Right ventricle myocardium inferior (tissue), 1 donor: ENCODE measurements at places on chromosomes 1 and 21. TPM values are rescaled to one million over a fixed set of nuclear protein-coding genes. Genes with fewer than 3 reads are reported as not detected.

- DNase-seq = no peak
Observed at GRCh38 chr1:97680470-97680869, 240.4 kb downstream of the DPYD start.

DNA sequence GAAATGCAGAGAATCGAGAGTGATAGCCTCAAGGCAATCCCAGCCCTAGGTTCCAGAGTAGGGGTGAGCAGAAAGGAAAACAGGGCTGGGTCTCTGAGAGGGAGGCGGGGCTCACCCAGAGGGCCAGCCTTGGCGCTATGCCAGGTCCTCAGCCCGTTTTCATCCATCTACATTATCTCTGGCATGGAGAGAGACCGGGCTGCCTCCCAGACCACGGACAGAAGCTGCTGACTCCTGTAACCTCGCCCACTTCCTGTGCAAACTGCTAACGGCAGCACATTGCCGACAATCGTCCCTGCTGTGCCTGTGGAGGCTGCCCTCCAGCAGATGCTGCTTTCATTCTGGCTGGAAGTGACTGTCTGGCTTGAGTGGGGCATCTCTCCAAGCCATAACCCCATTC is 569.1 kb downstream of the NPHP4 start:
- DNase-seq = no peak

CHIA gene
- not detected for total RNA-seq

DNA sequence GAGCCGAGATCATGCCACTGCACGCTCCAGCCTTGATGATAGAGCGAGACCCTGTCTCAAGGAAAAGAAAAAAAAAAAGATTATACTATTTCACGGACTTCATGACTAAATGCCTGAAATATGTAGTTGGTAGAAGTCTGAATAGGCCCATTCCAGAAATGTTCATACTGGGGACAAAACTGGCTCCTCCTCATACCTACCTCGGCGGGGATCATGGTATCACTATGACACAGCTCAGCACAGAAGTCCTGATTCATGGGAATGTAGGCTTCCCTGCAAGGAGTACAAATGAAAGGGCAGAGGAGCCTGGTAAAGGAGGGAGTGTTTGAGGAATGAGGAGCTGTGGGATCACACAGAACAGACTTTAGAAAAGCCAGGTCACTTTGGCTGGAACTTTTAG is 5.0 kb downstream of the SPATA46 start:
- DNase-seq = no peak

CD1E gene
- not detected for total RNA-seq

PDZK1 gene
- 0.30 TPM for total RNA-seq

DNA sequence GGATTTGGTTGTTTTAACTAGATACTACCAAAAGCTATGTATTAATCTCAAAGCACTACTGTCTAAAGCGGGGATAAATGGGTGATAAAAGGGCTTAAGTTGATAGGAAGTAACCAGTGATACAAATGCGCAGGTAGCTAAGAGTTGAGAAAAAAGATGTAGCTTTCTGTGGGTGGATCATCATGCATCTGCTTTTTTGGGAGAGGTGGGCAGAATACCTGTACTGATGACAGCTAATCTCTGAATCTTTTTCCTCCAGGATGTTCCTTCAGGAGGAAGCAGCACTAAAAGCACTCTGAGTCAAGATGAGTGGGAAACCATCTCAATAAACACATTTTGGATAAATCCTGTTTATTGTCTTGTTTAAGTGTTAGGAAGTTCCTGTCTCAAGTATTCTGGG is 1.2 kb downstream of the RPS27 start:
- DNase-seq = no peak

GRCh38 chr21:14452727-14453241 is 69.8 kb upstream of the HSPA13 start:
- DNase-seq = no peak

KRTAP7-1 gene
- total RNA-seq = not detected

- no peak for DNase-seq
Observed at GRCh38 chr1:45518910-45519309, 2.8 kb downstream of the PRDX1 start.

DNA sequence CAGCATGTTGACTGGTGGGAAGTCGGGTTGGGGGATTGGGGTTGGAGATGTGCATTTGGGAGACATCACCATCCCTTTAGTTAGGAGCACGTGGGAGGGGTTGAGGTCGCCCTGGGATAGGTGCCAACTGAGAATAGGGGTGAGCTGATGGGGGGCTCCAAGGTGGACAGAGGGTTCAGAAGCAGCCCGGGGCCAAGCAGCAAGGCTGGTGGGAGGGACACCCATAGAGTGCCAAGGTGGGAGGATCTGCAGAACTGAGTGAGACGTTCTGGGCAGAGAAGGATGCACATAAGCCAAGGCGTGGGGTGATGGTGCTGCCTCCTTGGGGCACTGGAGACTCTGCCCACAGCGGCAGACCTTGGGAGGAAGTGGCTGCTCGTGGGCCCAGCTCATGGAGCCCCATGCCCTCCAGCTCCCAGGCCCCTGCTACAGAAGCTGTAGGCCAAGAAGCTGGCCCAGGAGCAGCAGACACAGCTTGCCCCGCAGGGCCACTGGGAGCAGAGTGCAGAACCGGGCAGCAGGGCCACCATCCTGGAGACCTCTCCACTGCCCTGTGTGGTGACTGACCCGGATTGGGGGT is 31.4 kb upstream of the PKP1 start:
- no peak for DNase-seq

- no peak for DNase-seq
Observed at GRCh38 chr1:153362187-153362775, 4.6 kb downstream of the S100A9 start.

- DNase-seq = peak; percentile 1
Observed at GRCh38 chr1:156666862-156667609, 10.2 kb downstream of the NES start.

FMO1 gene
- total RNA-seq = 0.35 TPM

MYOG gene
- total RNA-seq = not detected

DNA sequence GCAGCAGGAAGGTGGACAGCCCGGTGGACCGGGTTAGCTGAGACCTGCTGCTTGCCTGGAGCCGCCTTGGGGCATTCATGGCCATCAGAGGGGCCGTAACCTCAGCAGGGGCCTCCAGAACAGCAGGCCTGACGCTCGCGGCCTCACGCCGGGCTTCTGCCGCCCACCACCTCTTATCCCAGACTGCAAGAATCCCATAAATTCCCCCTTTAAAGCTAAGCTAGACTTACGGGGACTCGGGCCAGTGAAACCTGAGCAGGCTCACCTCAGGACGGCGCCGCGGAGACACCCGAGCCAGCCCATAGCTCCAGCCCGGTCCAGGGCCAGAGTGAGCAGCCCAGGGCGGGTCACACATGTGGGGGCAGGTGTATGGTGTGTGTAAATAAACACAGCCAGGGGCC is 132.3 kb downstream of the GLIS1 start:
- DNase-seq = no peak

ADAM30 gene
- not detected for total RNA-seq

DNA sequence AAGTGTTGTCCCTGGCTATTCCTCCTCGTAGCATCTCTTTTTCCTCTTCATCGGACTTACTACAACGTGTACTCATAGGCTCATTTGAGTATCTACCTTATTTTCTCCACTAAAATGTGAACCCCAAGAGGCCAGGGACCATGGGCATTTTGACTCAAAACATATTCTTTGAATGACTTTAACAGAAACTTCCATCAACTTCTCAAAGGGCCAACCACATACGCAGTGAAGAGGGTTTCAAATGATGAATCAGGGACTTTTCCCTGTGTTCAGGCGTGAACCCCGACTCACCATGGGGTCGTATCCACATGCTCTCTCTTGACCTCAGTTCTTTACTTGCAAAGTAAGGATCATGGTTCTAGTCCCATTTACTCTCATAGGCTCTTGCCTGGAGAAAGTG is 20.2 kb upstream of the GPR137B start:
- no peak for DNase-seq

GRCh38 chr1:67316918-67317317 is 9.2 kb downstream of the IL12RB2 start:
- no peak for DNase-seq

DNA sequence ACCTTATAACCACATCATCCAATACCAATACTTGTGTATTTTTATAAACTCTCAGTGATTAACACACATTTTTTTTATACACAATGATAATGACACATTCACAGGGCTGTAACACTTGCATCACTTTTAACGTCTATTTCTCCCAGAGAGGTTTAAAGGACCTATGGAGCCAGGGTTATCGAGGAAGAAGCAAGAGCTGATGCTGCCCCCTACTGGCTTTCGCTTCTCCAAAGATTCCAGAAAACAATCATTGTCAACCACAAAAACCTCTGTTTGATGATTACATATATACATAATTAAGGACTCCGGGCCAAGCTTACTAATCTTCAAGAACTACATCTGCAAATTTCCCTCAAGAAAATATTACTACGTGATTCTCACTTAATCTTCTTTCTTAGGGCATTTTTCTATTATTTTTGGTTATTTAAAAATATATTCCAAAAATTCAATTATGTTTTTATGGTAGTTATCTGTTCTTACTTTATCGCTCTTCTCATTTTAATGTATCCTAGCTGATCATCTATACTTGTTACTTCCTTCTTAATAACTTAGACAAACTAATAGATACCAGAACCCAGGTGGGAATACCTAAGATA is 214.5 kb downstream of the VAV3 start:
- DNase-seq = no peak

DNA sequence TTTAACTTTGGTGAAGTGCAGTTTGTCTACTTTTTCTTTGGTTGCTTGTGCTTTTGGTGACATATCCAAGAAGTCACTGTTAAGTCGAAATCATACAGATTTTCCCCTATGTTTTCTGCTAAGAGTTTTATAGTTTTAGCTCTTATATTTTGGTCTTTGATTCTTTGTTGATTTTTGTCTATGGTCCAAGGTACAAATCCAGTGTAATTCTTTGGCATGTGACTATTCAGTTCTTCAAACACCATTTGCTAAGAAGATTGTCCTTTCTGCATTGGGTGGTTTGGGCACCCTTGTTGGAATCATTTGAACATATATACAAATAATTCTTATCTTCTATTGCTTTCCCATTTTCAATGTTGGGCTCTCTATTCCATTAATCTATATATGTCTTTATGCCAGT is 16.2 kb downstream of the HIPK1 start:
- no peak for DNase-seq

TSPAN1 gene
- 1.1 TPM for total RNA-seq

GRCh38 chr1:199834711-199835110 is 192.8 kb upstream of the NR5A2 start:
- DNase-seq = no peak

GRCh38 chr1:193593147-193593885 is 406.9 kb upstream of the B3GALT2 start:
- no peak for DNase-seq

DNA sequence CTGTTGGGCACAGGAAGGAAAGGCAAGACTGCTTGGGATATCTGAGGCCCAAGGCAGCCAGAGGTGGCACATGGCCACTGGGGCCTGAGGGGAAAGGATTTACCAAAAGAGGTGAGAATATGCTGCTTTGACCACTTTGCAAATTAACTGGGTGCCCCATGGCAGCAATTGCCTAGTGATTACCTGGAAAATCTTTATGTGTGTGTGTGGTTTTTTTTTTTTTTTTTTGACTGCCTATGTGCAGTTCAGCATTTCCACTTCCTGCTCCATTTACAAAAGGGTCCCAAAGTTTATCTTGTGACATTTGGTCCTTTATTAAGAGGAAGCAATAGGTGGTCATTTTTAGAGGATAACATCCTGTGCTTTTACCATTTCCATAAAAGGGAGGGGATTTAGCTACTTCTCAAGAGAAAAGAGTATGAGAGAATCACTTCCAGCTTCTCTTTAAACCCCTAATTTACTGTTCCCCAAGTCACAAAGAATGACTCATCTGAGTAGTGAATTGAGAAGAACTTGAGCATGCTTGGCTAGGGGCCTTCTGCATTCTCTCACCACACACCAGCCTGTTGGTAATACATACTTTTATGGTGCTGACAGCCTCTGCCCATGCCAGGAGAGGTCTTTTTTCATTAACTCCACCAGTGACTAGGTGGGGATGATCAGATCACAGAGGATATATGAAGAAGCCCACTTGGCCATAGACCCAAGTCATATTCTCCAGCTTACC is 52.1 kb downstream of the SYDE2 start:
- no peak for DNase-seq

SELL gene
- 1.1 TPM for total RNA-seq

KLHDC9 gene
- 6.5 TPM for total RNA-seq

DNA sequence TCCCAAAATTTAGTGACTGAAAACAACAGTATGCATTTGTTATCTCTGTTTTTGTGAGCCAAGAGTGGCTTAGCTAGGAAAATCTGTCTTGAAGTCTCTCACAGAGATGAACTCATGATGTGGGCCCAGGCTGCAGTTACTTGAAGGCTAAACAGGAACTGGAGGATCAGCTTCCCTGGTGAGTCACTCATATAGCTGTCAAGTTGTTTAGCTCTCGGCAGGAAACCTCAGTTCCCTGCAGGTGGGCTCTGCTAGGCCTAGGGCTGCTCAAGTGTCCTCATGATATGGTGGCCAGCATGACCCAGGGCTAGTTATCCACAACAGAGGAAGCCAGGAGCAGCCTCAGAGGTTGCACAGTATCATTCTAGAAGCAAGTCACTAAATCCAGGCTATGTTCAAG is 30.2 kb upstream of the DDX59 start:
- DNase-seq = no peak

DNA sequence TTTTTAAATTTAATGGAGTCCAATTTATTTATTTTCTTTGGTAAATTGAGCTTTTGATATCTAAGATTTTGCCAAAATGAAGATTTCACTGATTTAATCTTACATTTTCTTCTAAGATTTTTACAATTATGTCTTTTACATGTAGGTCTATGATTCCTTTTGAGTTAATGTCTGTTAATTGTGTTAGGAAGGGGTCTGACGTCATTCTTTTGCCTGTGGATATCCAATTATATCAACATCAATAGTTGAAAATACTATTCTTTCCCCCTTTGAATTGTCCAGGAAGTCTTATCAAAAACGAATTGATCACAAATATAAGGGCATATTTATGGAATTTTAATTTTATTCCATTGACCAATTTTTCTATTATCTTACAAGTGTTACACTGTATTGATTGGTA is 1258.8 kb upstream of the B3GALT2 start:
- no peak for DNase-seq

- DNase-seq = no peak
Observed at GRCh38 chr1:168786476-168787330, 57.7 kb upstream of the DPT start.

NBPF6 gene
- not detected for total RNA-seq

DNA sequence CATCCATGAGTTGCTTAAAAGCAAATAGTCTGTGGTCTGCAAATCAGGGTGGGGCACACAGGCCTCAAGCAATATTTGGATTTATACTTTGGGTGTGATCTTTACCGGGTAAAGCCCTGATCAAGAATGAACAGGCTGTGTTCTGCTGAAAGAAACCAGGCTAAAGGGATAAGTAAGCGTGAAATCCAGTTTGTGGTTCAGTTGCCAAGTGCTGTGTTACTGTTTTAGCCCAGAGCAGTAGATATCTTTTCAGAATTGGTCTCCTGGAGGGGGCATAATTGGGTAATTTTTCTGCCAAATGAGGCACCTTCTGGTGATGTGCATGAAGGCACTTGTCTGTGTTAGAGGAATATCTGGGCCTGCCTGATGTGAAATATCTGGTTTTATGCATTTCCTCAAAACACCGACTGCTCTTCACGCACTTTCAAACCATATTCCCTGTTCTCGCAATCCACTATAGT is 21.4 kb downstream of the AIM2 start:
- no peak for DNase-seq

GRCh38 chr1:205251576-205251975 is 23.8 kb downstream of the TMCC2 start:
- DNase-seq = no peak

SLAMF9 gene
- total RNA-seq = not detected

- DNase-seq = peak; percentile 77
Observed at GRCh38 chr1:32353886-32354570, 8.3 kb downstream of the FAM229A start.

RXFP4 gene
- total RNA-seq = not detected

TAS1R1 gene
- total RNA-seq = not detected

- no peak for DNase-seq
Observed at GRCh38 chr1:170520601-170521000, 11.4 kb upstream of the GORAB start.
